Activated CD4-positive, alpha-beta T cell treated with anti-CD3 and anti-CD28 coated beads for 36 hours (primary cell): ENCODE measurements at places on chromosomes 2 and 18.

DNA sequence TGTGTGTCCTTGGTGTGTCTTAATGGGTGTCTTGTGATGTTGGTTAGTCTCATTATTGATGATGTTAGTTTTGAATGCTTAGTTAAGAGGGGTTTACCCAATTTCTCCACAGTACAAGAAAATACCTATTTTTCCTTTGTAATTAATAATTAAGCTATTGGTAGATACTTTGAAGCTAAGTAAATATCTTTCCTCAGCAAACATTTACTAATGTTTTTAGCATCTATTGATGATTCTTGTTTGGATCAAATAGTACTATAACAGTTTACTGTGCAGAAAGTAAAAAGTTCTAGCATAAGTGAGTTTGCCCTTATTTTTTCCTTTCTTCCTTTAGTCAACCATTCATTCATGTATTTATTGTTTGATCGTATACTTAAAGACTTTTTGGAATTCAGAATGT is 19.1 kb downstream of the MAP3K20 start:
- no peak for DNase-seq

DNA sequence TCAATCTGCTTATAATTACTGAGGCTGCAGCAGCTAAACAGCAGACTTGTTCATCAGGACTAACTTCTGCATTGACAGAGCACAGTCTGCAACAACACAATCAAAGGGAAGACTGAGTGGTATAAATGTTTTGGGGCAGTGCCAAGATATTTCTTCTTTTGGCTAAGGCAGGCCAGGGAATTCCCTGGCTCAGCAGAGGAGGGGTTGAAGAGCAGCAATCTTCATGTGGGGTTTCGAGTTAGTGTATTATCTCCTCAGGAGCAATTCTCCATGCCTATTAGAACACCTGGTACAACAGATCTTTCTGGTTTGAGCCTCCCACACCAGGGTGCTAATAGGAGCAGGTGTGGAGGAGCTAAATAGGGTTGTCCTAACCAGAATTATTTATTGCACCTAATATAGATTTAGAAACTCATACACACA is 103.0 kb upstream of the STK17B start:
- no peak for DNase-seq

DNA sequence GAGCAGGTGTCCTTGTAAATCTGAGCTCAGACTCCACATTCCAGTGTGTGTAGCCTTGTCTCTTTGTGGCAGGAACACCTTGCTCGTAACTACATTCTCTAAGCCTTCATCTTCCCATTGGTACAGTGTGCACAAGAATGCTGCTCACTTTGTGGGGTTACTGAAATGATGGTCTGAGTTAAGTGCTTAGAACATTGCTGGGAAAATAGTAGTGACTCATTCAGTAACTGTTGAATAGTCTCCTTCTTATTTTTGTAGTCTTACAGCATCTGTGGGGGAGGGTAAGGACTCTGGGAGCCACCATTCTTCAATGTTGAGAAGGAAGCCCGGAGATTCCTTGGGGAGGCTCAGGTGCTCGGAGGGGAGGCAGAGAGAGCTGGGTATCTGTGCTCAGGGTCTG is 236.0 kb upstream of the HDAC4 start:
- no peak for DNase-seq

GRCh38 chr2:36516136-36516870 is 81.7 kb downstream of the FEZ2 start:
- DNase-seq: no peak

DNA sequence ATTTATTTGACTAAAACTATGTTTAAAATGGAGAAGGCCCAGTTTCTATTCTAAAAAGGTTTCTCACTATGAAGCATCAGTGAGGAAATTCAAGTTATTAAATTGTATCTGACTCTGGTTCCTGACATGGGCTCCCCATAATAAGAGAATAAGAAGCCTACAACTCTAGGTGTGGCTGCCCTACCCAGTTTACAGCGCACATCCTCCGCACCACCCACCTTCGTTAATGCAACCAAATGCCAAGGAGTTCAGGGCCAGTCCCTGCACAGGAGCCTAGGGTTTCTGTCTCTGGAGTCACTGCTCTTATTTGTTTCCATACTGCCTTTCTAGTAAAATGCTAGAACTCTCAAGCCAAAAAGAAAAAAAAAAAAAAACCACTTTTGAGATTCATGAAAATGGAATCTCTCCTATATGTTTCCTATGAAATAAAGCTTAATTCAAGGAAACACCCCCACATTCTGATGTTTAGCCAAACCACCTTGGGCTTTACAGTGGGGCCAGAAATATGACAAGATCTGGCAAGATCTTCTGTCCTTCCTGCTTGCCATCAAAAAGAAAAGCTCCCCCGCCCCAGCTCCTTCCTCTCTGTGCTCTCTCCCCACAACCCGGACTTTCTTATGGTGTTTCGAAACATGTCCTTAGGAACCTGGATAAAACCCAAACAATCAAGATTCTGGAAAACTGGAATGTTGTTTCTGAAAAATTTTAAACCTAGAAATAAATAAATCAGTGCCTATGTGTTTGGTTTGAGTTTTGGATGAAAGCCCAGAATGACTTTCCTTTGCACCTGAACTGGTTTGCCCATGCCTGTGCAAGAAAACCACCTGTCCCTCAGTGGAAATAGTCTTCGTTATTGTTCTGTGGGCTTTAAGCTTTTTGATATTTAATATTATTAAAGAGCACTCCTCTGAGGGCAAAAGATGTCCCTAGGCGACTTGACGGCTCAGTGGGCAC is 136.7 kb downstream of the SP3 start:
- no peak for DNase-seq

GRCh38 chr2:144936442-144936841 is 416.5 kb upstream of the ZEB2 start:
- no peak for DNase-seq

GRCh38 chr2:11410101-11410500 is 55.9 kb downstream of the E2F6 start:
- no peak for DNase-seq

- no peak for DNase-seq
Observed at GRCh38 chr2:158045362-158045761, 56.3 kb upstream of the UPP2 start.

GRCh38 chr2:239462671-239463506 is 62.1 kb upstream of the HDAC4 start:
- DNase-seq: no peak

GRCh38 chr2:45946023-45946422 is 294.5 kb downstream of the PRKCE start:
- no peak for DNase-seq

- no peak for DNase-seq
Observed at GRCh38 chr2:31365348-31365747, 49.2 kb downstream of the XDH start.

DNA sequence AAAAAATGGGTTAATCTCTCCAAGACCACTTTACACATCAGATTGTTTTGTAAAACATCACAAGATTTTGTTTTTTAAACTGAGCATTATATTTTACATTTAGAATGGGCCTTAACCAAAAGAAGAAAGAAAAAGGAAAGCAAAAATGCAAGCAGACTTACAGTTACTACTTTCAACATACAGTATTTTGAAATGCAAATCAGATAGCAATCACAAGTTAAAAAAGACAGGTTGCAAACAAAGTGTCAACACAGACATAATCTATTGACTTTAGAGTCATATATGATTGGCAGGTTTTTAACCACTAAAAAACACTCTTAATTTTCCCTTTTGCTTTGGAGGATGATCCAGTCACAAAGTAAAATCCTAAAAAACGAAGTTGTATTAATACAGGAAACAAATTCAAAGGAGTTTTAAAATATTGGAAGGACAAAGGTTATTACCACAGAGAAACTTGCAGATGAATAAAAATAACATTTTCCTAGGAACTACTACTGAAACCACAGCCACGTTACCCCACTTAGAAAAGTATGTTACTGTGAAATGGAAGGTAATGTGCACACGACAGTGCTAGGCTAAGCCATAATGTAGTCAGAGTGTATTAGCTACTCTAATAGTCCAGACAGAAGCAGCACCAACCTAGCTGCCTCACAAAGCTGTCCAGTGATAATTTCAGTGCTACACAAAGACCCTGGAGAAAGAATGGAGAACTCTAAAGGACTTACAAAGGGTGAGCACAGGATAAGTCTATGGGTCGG is 22.9 kb downstream of the DARS1 start:
- no peak for DNase-seq

DNA sequence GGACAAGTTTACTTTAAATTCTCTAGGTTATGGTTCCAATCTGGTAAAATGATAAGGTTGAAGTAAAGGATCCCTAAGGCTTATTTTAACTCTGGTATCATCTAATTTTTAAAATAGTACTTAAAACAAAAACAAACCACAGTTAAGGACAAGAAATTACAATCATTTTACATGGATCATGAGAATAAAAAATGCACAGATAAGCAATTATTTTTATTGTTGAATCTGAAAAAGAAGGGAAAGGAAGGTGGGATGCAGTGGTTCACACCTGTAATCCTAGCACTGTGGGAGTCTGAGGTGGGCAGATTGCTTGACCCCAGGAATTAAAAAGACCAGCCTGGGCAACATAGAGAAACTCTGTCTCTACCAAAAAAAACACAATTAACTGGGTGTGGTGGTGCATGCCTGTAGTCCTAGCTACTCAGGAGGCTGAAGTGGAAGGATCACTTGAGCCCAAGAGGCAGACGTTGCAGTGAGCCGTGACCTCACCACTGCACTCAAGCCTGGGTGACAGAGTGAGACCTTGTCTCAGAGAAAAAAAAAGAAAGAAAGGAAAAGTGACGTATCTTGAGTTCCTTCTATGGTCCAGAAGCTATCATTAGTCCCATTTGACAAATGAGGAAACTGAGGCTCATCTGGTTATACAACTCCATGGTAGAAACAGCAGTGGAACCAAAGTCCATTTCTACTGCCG is 2.5 kb downstream of the TNFAIP6 start:
- DNase-seq: no peak

GRCh38 chr2:108627911-108628567 is 91.2 kb upstream of the RANBP2 start:
- DNase-seq: no peak

DNA sequence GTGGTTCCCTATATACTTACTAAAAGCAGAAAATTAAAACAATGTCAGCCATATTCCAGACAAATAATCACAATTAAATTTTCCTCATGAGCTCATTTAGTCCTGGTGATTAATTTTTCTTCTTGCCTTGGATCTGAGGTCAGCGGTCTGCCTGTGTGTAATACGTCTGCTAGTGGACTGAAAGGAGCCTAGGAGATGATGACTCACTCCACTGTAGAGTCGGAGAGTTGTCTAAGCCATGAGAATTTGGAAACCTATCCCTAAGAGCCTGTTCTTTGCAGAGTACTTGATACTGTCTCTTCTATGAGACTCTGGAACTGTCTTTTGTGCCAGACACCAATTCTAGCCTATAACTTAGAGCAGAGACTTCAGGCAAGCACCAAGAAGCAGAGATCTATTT is 94.2 kb upstream of the RAB27B start:
- no peak for DNase-seq
